A549 treated with DMSO at 1 μM for 4 hours (cell line): ENCODE measurements at places on chromosomes 5 and 9. TPM values are rescaled to one million over a fixed set of nuclear protein-coding genes. Genes with fewer than 3 reads are reported as not detected.

The EQTN gene
- total RNA-seq: not detected in 5 replicates

The PJA2 gene
- total RNA-seq: 14.6 to 21.6 TPM (median 20.4 TPM) in 5 replicates

The TRIO gene
- 102 to 115 TPM (median 105 TPM) in 5 replicates for total RNA-seq

The ZNF484 gene
- 2.0 to 3.1 TPM (median 2.6 TPM) in 5 replicates for total RNA-seq

The PCDHB7 gene
- total RNA-seq: not detected in 5 replicates

The TMEFF1 gene
- total RNA-seq: 0.69 to 1.5 TPM (median 1.1 TPM) in 5 replicates

The OR13C2 gene
- not detected in 5 replicates for total RNA-seq

The TIMD4 gene
- total RNA-seq: 0.72 to 1.9 TPM (median 1.4 TPM) in 5 replicates

The MXD3 gene
- total RNA-seq: 11.4 to 22.4 TPM (median 16.5 TPM) in 5 replicates

The IFNK gene
- total RNA-seq: not detected in 5 replicates

The AFAP1L1 gene
- 4.7 to 6.7 TPM (median 5.7 TPM) in 5 replicates for total RNA-seq

The C7 gene
- total RNA-seq: not detected in 5 replicates

The LRRC19 gene
- not detected in 5 replicates for total RNA-seq

The STK32A gene
- total RNA-seq: 0.13 to 0.83 TPM (median 0.24 TPM) in 5 replicates

The IL9 gene
- total RNA-seq: not detected in 5 replicates

The POLE3 gene
- total RNA-seq: 106 to 134 TPM (median 123 TPM) in 5 replicates

The IFNA13 gene
- not detected in 5 replicates for total RNA-seq

The PCDHB4 gene
- 0.03 to 0.17 TPM (median 0.05 TPM) in 5 replicates for total RNA-seq

The OTULINL gene
- 4.4 to 6.1 TPM (median 5.6 TPM) in 5 replicates for total RNA-seq

The DMRTA1 gene
- 0.94 to 1.2 TPM (median 1.1 TPM) in 5 replicates for total RNA-seq

The HRCT1 gene
- total RNA-seq: 0.11 to 0.17 TPM (median 0.14 TPM) in 3 of 5 replicates, not detected in the others

The CDC20B gene
- 0.07 to 0.14 TPM (median 0.09 TPM) in 3 of 5 replicates, not detected in the others for total RNA-seq

The FAM13B gene
- 12.8 to 19.2 TPM (median 14.1 TPM) in 5 replicates for total RNA-seq

The APBA1 gene
- total RNA-seq: 0.17 to 0.47 TPM (median 0.27 TPM) in 5 replicates

The PCDHGB7 gene
- 0.06 to 0.08 TPM (median 0.06 TPM) in 4 of 5 replicates, not detected in the other for total RNA-seq
